ENCODE measurements at places on chromosomes 2 and 18. TPM values are rescaled to one million over a fixed set of nuclear protein-coding genes. Genes with fewer than 3 reads are reported as not detected.

The TRABD2A gene
- total RNA-seq, result 16.2 TPM

The CHN1 gene
- total RNA-seq, result 21.5 TPM

The ACOXL gene
- total RNA-seq, result not detected

The SKA1 gene
- total RNA-seq, result 12.6 TPM

The CFC1 gene
- total RNA-seq, result not detected

The ELP2 gene
- total RNA-seq, result 29.2 TPM

The GDF7 gene
- 0.15 TPM for total RNA-seq

The MRPL53 gene
- 154 TPM for total RNA-seq

The MOGAT1 gene
- total RNA-seq, result not detected

The ANKRD30BL gene
- not detected for total RNA-seq
